8988T (cell line): ENCODE measurements at places on chromosomes 4 and X.

GRCh38 chr4:19776929-19777328 lies 474.8 kb upstream of the SLIT2 start:
- no peak for DNase-seq

DNA sequence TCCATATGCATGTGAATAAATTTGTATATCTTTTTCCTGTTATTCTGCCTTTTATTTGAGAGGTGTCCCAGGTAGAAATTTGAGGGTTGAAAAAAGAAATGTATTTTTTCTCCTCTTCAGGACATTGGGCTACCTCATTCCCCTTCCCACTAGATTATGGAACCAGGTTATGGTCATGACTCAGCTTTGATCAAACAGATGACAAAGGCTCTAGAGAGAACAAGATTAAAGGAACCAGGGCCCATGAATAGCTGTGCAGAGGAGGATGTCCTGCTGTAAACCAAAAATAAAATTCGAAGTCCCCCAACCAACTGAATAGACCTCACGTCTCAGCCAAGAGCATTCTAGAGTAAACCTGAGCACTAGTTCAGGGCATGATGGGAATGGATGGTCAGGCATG lies 313.2 kb downstream of the RAPGEF2 start:
- DNase-seq: no peak

DNA sequence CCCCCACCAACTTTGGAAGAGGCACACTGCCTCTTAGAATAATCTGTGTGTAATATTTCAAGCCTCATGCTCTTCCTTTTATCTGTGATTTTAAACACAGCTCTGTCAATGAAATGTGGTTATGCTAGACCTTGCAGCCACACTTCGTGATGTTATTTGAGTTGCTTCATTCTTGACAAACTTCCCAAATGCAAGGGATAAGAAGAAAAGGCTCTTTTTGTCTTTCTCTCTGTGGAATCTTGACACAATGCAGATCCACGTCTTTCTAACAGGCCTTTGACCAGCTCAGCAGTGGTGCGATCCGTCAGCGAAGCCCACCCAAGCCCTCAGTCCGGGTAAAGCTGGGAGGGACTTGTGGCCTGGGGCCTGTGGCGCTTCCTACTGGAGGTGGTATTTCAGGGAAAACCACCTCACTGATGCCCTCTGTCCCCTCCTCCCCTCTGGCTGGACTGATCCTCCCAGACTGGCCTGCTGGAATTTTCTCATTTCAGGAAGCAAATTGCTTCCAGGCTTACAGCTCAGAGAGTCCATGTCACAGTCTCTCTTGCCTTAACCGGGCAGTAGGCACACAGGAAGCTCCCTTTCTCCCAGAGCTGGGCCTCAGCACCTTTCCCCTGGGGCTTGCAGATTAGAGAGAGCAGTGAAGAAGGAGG lies 19.5 kb upstream of the CCKAR start:
- no peak for DNase-seq

GRCh38 chr4:37620176-37620575 lies 66.0 kb downstream of the RELL1 start:
- no peak for DNase-seq

- DNase-seq: no peak
Observed at GRCh38 chrX:10325611-10326010, 168.8 kb downstream of the CLCN4 start.

DNA sequence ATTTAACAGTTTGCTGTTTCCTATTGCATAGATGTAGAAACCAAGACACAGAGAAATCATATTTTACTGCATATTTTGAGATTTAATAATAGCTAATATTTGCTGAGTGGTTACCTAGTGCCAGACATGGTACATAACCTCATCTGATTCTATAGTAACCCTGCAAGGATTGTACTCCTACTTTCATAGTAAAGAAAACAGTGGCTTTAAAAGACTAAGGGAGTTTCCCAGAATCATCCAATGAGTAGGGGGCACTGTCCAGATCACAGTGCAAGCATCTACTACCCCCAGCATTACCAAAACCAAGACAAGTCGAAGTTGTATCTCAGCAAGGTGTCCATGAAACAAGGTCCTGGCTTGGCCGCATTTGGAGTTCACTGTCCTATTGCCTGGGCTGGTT lies 224.5 kb upstream of the TENM3 start:
- no peak for DNase-seq

- no peak for DNase-seq
Observed at GRCh38 chrX:17644001-17644400, 93.3 kb upstream of the SCML1 start.

DNA sequence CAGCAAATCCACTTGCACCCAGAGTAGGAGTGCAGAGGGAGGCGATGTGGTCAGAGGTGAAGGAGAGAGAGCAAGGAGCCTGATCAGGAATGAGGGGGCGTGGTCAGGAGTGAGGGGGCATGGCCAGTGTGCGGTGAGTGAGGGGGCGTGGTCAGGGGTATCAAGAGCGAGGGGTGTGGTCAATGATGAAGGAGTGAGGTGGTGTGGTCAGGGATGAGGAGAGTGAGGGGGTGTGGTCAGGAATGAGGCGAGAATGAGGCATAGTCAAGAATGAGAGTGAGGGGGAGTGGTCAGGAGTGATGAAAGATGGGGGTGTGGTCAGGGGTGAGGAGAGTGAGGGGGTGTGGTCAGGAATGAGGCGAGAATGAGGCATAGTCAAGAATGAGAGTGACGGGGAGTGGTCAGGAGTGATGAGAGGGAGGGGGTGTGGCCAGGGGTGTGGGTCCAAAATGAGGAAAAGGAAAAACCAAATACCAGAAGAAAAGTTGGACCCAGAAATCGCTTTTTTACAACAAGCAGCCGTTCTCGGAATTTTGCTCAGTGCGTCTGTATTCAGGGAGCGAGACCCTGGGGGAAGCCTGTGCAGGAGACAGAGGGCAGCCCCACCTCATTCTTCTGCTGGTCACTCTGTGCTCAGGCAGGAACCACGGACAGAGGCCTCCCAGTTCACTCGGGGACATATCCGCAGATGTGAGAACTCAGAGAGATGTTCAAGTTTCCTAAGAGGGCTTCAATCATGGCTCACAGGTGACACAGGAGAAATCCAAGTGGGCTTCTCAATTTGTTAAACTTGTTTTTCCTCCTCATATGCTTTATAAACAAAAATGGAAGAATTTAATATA lies 47.5 kb downstream of the MAGEA1 start:
- DNase-seq: no peak

DNA sequence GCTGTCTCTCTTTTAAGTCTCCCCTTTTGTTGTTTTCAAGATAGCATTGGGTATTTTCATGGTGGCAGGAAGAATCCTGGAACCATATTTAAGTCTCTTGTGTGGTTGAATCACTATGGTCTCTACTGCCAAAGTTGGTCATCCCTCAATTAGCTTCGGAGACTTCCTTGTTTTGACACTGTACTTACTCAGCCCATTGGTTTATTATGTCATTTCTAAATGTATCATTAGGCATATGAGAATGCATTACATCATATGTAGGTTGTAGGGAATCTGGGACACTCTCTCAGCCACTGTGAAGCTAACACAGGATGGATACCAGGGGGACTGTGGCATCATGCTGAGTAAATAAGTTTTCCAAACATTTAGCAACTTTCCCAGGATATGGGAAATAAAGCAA lies 211.8 kb downstream of the DTHD1 start:
- no peak for DNase-seq

GRCh38 chr4:82718162-82718940 lies 80.2 kb downstream of the SCD5 start:
- no peak for DNase-seq

DNA sequence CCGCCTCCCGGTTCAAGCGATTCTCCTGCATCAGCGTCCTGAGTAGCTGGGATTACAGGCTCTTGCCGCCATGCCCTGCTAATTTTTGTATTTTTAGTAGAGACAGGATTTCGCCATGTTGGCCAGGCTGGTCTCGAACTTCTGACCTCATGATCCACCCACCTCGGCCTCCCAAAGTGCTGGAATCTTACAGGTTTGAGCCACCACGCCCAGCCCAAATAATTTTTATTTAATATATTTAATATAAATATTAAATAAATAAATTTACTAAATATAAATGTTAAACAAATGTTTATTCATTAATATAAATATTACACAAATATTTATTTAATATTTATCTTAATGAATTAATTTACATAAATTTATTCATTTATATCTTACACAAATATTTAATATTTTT lies 120.2 kb downstream of the SHOX start:
- DNase-seq: no peak

- DNase-seq: no peak
Observed at GRCh38 chr4:89158884-89159503, 47.7 kb downstream of the TIGD2 start.

DNA sequence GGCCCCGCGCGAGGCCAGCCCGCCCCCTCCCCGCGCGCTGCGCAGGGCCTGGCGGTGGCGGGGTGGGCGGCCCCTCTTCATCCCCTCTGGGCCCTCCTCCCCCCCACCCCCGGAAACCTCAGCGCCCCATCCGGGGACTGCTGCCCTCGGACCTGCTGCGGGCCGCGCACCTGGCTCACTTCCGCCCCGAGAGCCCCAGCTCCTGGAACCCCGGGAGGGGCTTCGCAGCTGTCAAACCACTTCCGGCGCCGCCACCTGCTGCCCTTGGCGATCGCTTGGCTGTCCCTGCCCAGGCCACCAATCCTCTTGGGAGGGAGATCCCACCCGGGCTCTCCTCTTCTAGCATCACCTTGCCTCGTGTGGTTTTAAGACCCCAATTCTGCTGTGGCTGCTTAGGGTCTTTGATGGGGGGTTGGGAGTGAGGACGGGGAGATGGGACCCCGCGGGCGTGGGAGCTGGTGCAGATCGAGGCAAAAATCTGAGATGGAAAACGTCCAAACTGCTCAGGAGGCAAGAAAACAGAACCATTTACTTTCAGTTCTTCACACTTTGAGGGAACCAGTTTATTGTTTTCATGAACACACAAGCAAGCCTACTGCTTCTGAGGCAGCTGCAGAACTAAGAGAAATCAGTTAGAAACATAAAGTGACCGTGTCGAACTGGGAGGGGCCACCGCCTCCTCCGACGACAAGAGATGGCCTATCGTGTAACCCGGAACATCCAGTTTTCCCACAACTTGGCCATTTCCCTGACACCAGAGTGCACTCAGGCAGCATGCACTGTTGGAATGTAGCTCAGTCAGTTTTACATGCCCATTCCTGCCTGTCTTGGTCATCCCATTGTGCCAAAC lies 754 bp downstream of the MTMR1 start:
- peak; percentile 69 for DNase-seq

DNA sequence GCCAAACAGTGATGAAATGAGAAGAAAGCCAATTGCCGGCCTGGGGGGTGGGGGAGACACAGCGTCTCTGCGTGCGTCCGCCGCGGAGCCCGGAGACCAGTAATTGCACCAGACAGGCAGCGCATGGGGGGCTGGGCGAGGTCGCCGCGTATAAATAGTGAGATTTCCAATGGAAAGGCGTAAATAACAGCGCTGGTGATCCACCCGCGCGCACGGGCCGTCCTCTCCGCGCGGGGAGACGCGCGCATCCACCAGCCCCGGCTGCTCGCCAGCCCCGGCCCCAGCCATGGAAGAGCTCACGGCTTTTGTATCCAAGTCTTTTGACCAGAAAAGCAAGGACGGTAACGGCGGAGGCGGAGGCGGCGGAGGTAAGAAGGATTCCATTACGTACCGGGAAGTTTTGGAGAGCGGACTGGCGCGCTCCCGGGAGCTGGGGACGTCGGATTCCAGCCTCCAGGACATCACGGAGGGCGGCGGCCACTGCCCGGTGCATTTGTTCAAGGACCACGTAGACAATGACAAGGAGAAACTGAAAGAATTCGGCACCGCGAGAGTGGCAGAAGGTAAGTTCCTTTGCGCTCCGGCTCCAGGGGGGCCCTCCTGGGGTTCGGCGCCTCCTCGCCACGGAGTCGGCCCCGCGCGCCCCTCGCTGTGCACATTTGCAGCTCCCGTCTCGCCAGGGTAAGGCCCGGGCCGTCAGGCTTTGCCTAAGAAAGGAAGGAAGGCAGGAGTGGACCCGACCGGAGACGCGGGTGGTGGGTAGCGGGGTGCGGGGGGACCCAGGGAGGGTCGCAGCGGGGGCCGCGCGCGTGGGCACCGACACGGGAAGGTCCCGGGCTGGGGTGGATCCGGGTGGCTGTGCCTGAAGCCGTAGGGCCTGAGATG lies at the start of gene SHOX:
TSS of gene SHOX (plus strand) at position 180 of the 885 bp plus-strand sequence. CDS start at position 287, 107 bp downstream.
- DNase-seq: peak; percentile 2

- no peak for DNase-seq
Observed at GRCh38 chr4:176921256-176921655, 128.5 kb upstream of the VEGFC start.

- no peak for DNase-seq
Observed at GRCh38 chrX:123673813-123674212, 59.0 kb downstream of the THOC2 start.

GRCh38 chr4:145531223-145531622 lies 49.6 kb downstream of the SMAD1 start:
- no peak for DNase-seq

DNA sequence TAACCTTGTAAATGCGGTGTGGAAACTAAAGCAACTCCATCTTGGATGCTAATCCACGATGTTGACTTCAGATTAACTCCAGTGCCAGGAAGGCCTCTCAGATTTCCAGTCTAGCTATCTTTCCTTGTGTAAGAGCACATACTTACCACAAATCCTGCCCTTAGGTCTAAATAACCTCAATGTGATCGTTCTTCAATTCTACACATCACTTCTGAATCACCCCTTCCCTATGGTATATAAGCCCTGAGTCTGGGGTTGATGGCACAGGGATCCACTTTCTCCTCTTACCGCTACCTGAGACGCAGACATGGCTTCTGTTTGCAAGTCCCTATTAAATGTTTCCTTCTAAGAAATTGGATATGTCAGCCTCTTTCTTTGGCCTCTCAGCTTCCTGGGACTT lies 17.5 kb upstream of the ZNF41 start:
- DNase-seq: no peak

DNA sequence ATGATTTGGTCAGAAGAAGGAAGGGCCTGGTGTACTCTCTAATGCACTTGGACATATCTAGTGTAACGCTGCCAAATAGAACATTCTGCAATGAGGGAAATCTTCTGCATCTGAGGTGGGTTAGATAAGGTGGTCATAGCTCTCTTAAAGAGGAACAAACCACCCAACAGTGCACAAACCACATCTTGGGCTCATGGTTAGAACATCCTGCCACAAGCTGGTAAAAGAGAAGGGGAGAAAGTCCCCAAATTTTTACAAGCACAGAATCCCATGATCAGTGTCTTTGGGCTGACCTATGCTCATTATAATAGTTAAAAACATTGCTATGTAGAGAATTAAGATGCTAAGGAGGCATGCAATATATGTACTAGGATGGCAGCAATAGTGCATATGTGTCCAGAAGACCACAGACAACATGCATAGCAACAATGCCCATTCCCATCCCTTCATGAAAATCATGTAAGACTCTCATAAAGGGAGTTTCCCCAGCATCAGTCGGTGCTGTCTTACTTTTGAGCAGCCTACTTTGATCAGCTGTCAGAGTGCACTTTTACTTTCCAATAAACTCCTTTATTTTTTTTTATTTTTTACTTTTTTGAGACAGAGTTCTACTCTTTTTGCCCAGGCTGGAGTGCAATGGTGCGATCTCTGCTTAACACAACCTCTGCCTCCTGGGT lies 99.7 kb upstream of the SLC7A11 start:
- DNase-seq: no peak

- DNase-seq: no peak
Observed at GRCh38 chr4:41507291-41507947, 30.5 kb upstream of the LIMCH1 start.

- DNase-seq: no peak
Observed at GRCh38 chr4:158020734-158021346, 152.0 kb downstream of the GASK1B start.

GRCh38 chr4:89055157-89056080 lies 1.6 kb downstream of the FAM13A start:
- no peak for DNase-seq
